ENCODE measurements at places on chromosomes 12 and 14. TPM values are rescaled to one million over a fixed set of nuclear protein-coding genes. Genes with fewer than 3 reads are reported as not detected.

Gene EAPP
- 57.2 TPM for total RNA-seq

Gene RNFT2
- 2.8 TPM for total RNA-seq

Gene NEMF
- 31.0 TPM for total RNA-seq

Gene ITGB7
- total RNA-seq, result 0.35 TPM

Gene TCL1B
- total RNA-seq, result not detected

Gene RERG
- total RNA-seq, result 0.18 TPM

Gene NUMB
- total RNA-seq, result 40.1 TPM

Gene CEBPE
- total RNA-seq, result not detected

Gene HOXC11
- 0.55 TPM for total RNA-seq

Gene SMOC1
- 25.5 TPM for total RNA-seq

Gene KLRK1
- not detected for total RNA-seq

Gene MTRFR
- total RNA-seq, result 12.9 TPM

Gene RNASE3
- total RNA-seq, result not detected

Gene RD3L
- not detected for total RNA-seq

Gene CLECL1
- total RNA-seq, result not detected

Gene BDKRB1
- 0.86 TPM for total RNA-seq

Gene RAB35
- 78.2 TPM for total RNA-seq

Gene CHD8
- total RNA-seq, result 39.4 TPM

All from A549 treated with ZK216348 at 1 μM for 4 hours (cell line).